ENCODE measurements at places on chromosomes 4 and X.

DNA sequence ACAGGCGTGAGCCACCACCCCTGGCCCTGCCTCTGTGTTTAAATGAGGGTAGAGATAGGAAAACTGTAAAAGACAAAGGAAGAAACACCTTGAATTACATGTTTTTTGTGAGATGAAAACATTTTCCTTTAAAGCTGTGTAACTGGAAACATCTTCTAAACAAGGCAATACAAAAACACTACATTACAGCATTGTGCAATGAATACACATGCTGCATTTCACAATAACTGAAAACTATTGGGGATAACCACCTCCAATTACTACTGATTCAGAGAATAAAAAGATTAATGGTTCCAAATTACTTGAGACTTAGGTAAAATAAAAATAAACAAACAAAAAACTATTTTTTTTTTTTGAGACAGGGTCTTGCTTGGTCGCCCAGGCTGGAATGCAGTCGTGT, 7.6 kb upstream of the OGT start:
- no peak for DNase-seq

DNA sequence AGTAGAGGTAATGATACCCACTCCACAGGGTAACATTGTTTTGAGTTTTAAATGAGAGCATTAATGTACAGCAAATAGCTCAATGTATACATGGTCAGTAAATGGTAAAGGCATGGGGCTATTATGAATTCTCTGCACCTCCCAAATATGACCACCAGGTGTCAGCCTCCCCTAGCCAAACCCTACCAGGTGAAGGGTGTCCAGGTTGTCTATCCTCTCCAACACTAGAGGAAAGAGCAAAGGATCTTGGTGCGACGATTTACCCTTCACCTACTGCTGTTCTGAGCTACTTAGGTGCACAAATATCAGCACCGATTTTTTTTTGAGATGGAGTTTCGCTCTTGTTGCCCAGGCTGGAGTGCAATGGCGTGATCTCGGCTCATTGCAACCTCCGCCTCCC, 26.5 kb upstream of the XIAP start:
- DNase-seq: peak; percentile 71

DNA sequence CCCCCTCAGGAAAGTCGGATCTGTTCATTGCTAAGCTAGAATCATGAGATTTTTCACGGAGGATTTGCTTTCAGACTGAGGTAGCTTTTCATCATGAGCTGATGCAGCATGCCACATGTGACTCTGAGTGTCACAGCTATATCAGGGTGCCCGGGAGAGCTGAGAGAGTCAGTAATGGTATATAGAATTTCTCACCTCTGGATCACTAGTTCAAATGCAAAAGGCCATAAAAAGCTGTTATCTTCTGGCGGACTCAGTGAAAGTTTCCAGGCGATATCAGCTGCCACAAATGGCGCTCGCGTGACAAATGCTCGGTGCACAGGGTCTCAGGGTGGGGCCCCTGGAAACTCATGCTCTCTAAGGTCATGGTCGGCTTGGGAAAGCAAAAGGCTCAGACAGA, 150.1 kb downstream of the DHX15 start:
- DNase-seq: no peak

- peak; percentile 71 for DNase-seq
Observed at GRCh38 chrX:80812176-80812575, 2.5 kb upstream of the BRWD3 start.

DNA sequence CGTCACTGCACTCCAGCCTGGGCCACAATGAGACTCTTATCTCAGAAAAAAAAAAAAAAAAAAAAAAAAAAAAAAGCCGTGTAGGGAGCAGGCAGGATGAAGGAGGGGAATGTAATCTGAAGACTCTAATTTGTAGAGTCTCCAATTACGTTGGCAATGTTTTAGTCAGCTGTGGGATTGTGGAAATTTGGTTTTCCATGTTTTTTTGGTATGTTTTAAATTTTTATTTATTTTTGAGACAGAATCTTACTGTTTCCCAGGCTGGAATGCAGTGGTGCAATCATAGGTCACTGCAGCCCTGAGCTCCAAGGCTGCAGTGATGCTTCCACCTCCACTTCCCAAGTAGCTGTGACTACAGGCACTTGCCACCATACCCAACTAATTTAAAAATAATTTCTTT, 56.5 kb downstream of the NSD2 start:
- DNase-seq: no peak

All from hematopoietic multipotent progenitor cell treated with erythropoietin and hydrocortisone succinate and interleukin-3 and kit ligand, for 8 days (in vitro differentiated cells).